ENCODE measurements at places on chromosomes 2 and 18.

GRCh38 chr2:160582490-160583145, 89.0 kb upstream of the RBMS1 start:
- DNase-seq: no peak

DNA sequence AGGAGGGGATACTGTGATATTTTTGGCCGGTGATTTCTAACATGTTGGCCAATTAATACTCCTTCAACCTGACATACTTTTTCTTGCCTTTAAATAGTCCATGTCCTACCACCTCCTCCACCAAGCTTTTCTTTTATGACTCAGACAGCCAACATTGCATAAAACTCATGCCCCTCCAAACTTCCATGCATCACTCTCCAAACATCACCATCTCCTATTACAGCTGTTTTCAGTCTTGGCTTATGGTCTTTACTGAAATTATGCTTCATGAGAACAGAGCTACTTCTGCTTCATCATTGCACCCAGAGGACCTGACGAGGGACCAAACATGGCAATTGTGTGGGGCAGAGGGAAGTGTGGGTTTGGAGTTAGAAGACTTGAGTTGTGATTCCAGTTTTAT, 305.4 kb downstream of the LPIN1 start:
- no peak for DNase-seq

- DNase-seq: peak; percentile 67
Observed at GRCh38 chr2:28390746-28391563, 1.7 kb upstream of the FOSL2 start.

GRCh38 chr2:107932979-107933378, 53.3 kb upstream of the SLC5A7 start:
- DNase-seq: no peak

GRCh38 chr18:25133879-25134278, 218.1 kb downstream of the ZNF521 start:
- no peak for DNase-seq

GRCh38 chr2:120744817-120745216, 9.1 kb downstream of the GLI2 start:
- no peak for DNase-seq

GRCh38 chr2:153311432-153311831, 167.1 kb downstream of the RPRM start:
- DNase-seq: no peak

DNA sequence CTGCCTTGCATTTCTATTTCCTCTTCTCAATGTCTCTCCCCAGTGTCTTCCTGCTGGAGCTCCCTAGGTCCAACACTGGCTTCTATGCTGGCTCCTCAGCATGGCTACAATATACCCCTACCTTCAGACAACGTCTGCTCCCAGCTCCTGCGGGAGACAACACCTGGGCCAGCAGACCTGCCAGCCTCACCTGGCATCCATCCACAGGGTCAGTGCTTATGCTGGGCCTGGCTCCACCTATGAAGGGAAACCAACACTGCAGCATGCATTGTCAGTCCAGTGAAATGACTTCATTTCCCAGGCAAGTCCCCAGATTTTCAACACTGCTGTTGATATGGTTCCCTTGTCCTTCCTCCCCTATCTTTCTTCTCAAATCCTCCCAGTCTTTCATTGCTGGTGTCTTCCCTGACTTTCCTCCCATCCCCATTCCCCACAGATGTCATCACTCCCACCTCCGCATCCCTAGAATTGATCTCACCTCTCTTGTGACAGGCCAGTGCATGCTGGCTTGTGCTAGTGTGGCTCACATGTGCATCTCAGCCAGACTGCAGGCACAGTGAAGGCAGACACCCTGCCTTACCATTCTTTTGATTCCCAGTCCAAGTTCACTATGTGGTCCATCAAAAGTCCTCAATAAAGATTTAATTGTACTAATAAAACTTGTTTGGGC, 98.0 kb downstream of the MYO5B start:
- no peak for DNase-seq

DNA sequence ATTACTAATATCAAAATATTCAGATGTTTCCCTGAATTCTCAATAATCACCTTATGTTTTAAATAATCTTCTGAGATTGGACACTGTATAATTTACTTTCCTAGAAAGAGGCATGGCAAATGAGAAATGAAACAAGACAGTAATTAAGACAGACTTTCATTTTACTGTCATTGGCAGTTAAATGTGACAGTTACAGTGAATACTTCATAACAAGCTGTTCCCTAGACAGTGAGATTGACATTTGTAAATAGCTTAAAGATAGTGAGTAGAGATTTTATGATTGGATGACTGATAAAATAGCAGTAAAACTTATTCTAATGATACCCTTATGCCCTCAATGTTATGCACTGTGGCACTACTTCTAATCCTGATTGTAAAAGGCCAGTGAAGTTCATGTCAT, 524.9 kb upstream of the TMEFF2 start:
- DNase-seq: no peak

DNA sequence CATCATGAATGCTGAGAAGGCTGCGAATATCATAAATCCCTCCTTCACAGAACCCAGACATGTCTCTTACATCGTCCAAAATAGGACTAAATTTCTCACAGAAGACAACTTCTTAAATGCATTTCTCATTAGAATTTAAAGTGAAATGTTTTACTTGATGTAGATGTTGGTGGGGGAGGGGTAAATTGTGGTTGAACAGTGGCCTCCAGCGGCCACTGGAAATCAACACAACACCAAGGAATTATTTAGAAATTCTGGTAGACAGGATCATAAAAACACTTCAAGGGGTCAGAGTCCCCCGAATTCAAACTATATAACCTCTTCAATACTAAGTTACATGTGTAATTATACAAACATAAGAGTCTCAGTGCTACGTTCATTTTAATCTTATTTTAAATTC, 135.9 kb downstream of the ABCA12 start:
- DNase-seq: peak; percentile 18

- DNase-seq: no peak
Observed at GRCh38 chr2:123093199-123093598, 931.9 kb upstream of the CNTNAP5 start.

GRCh38 chr2:195138435-195138834, 518.6 kb upstream of the SLC39A10 start:
- DNase-seq: no peak

- DNase-seq: no peak
Observed at GRCh38 chr2:187689372-187689771, 135.1 kb upstream of the TFPI start.

- DNase-seq: no peak
Observed at GRCh38 chr18:31161757-31162418, 768 bp downstream of the DSC1 start.

GRCh38 chr2:47867205-47867604, 39.1 kb downstream of the FBXO11 start:
- DNase-seq: peak; percentile 7

- no peak for DNase-seq
Observed at GRCh38 chr2:224272237-224272910, 129.5 kb downstream of the FAM124B start.

DNA sequence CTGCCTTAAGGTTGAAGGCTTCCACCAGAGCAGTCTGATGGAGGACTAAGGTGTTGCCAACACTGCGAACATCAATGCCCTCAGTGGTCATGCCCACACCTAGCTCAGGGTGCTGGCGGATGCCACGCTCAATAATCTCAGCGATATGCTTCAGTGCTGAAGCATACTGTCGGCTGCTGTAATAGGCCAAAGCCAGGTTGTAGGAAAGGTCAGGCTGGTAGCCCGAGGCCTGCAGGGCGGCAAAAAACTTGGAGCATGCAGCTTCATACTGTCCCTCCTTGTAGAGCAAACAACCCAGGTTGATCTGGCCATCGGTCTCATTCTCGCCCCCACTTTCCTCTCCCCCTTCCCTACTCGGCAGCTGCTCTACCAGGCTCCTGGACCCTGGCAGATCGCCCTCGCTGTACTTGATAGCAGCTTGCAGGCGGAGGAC, 159.4 kb downstream of the AGPS start:
- DNase-seq: no peak

DNA sequence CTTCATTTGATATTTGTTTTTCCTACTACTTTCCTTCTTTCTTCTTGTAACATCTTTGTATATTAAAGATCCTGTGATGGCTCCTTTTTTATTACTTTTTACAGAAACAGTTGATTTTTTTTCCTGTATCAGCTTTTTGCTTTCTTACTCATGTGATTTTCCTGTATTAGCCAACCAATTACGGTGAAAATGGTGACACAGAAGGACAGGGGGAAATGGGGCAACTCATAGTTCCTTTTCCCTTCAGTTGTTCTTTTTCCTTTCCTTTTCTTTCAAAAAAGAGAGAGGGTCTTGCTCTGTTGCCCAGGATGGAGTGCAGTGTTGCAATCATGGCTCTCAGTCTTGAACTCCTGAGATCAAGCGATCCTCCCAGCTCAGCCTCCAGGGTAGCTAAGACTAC, 117.8 kb downstream of the ATL2 start:
- no peak for DNase-seq

- no peak for DNase-seq
Observed at GRCh38 chr2:31140151-31140550, 1.9 kb upstream of the GALNT14 start.

- DNase-seq: no peak
Observed at GRCh38 chr2:25912851-25913695, 34.8 kb upstream of the ASXL2 start.

GRCh38 chr2:162245061-162245460, 1.8 kb upstream of the FAP start:
- DNase-seq: no peak

GRCh38 chr2:236052926-236053821, 115.0 kb downstream of the GBX2 start:
- no peak for DNase-seq
